ENCODE measurements at places on chromosomes 3 and 15.

DNA sequence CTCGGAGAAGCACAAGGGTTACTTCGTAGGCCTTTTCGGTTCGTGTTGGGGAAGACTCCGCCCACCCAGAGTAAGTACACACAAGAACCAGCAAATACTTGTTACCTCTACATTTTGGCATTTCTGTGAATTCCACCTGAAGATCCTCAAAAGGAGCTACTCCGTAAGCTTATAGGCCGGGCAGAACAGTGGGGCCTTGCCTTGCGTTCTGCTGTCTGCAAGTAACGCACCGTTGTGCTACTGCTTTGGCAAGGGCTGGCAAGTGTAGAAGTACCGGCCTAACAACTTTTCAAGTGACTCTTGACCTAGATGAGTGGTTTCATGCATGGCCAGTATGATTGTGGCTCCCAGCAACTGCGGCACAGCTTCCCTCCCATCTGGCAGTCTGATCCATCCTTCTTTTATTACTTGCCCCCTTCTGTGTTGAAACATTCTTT lies 6.4 kb upstream of the DNAAF4 start:
- H3K36me3 ChIP-seq: no peaks in the 10 kb centered on the region
- H3K4me1 ChIP-seq: no peaks in the 10 kb centered on the region
- no peaks in the 10 kb centered on the region for H3K27me3 ChIP-seq
- no peak overlapping the region for H3K4me3 ChIP-seq

DNA sequence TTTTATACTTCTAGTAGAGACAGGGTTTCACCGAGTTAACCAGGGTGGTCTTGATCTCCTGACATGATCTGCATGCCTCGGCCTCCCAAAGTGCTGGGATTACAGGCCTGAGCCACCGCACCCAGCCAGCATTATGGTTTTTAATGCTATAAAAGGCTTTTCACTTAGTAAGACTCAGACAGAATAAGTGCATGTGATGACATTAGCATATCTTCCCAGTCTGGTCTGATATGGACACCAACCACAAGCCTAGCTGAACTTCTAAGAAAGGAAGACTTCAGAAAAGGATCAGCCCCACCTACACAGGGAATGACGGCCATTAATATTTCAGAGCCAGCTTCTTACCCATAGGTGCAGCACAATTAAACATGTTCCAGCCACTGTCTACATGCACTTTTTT lies 27.0 kb downstream of the GRK7 start:
- DNase-seq: no peak
- no peaks in the 10 kb centered on the region for H3K4me1 ChIP-seq
- H3K27ac ChIP-seq: no peak overlapping the region
- H3K27me3 ChIP-seq: no peaks in the 10 kb centered on the region
- H3K36me3 ChIP-seq: no peaks in the 10 kb centered on the region
- H3K4me3 ChIP-seq: no peak overlapping the region

GRCh38 chr3:82745544-82745943 lies 984.1 kb upstream of the GBE1 start:
- H3K36me3 ChIP-seq: no peaks in the 10 kb centered on the region
- H3K27me3 ChIP-seq: no peaks in the 10 kb centered on the region
- no peaks in the 10 kb centered on the region for H3K4me1 ChIP-seq
- H3K4me3 ChIP-seq: no peak overlapping the region
- no peak for DNase-seq

DNA sequence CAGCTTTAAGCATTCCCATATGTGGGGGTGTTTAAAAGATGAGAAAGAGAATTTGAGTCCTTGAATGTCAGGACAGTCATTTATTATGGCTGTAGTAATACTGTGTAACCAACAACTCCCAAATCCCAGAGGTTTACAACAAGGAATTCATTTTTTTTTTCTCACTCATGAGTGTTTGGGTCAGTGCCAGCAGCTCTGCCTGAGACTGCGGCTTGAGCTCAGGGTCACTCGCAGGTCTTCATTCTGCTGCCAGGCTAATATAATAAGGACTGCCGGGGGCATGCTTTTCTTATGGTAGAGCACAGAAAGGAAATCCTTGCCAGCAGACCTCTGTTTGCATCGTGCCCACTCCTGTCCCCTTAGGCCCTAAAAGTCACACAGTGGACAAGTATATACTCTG lies 277.9 kb upstream of the LMCD1 start:
- no peaks in the 10 kb centered on the region for H3K36me3 ChIP-seq
- no peaks in the 10 kb centered on the region for H3K27me3 ChIP-seq
- peak overlapping the region; percentile 20 for H3K27ac ChIP-seq
- peaks cover 4% of the 10 kb centered on the region for H3K4me1 ChIP-seq
- no peak overlapping the region for H3K4me3 ChIP-seq
- peak; percentile 42 for DNase-seq

- peak; percentile 73 for DNase-seq
- peak overlapping the region; percentile 90 for H3K27ac ChIP-seq
- H3K4me1 ChIP-seq: peaks cover 35% of the 10 kb centered on the region
- H3K27me3 ChIP-seq: no peaks in the 10 kb centered on the region
Measured at GRCh38 chr15:73800662-73801345, 47.7 kb upstream of the INSYN1 start.

DNA sequence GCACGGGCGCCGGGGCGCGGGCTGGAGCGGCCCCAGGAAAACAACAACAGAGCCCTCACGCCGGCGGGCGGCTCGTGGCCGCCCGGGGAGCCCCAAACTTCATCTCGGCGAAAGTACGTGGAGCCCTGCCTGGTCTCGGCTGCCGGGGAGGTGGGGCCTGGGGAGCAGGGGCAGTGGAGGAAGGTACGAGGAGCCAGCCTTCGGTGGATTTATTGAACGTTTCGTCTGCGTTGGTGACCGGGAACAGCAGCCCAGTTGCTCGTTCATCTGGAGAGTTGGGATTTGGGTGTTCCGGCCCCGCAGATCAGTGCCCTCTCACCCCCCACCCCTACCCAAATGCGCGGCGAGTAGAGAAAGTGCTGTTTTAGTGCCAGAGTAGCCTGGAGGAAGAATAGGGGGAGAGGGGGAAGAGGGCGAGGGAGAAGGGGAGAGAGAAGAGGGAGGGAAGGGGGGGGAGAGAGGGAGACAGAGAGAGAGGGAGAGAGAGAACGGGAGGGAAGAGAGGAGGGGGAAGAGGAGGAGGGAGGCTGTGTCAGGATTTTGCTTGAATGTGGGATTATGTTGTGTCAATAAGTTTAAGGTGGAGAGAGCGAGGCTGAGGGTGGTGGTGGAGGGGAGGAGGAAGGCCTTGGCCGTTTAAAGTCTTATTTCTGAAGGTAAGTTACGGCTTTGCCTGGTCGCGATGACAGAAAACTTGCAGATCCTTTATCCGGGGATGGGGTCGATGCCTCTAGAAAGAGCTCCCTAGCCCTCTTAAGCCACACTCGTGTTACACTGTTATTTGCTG lies 970 bp downstream of the BBX start:
- H3K36me3 ChIP-seq: no peaks in the 10 kb centered on the region
- peak; percentile 36 for DNase-seq
- peaks cover 7% of the 10 kb centered on the region for H3K4me1 ChIP-seq
- H3K4me3 ChIP-seq: peak overlapping the region; percentile 68
- no peaks in the 10 kb centered on the region for H3K27me3 ChIP-seq

GRCh38 chr15:30865257-30865656 lies 38.5 kb upstream of the FAN1 start:
- H3K27me3 ChIP-seq: no peaks in the 10 kb centered on the region
- H3K4me1 ChIP-seq: no peaks in the 10 kb centered on the region
- H3K36me3 ChIP-seq: no peaks in the 10 kb centered on the region
- H3K27ac ChIP-seq: no peak overlapping the region
- no peak for DNase-seq
- no peak overlapping the region for H3K4me3 ChIP-seq

GRCh38 chr15:69499521-69500211 lies 47.0 kb downstream of the RPLP1 start:
- no peaks in the 10 kb centered on the region for H3K27me3 ChIP-seq
- DNase-seq: no peak
- H3K36me3 ChIP-seq: no peaks in the 10 kb centered on the region

DNA sequence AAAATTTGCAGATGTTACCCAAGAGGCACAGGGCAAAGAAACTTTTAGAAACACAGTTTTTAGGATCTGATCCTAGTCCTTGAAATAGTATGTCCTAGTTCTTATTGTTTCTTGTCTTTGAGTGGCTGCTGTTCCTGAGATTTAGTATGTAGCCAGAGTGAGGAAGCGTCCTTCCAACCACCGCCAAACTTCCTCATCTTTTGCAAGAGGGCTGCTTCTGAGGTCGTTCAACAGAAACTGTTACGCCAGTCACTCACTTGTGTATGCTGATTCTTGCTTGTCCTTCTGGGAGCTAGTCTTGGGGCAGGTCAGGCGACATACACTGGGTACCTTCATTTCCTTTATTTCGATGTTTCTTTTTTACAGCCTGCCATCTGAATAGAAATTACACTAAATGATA lies 577.3 kb upstream of the ZNF717 start:
- no peaks in the 10 kb centered on the region for H3K36me3 ChIP-seq
- H3K4me1 ChIP-seq: no peaks in the 10 kb centered on the region
- H3K4me3 ChIP-seq: no peak overlapping the region
- no peaks in the 10 kb centered on the region for H3K27me3 ChIP-seq

DNA sequence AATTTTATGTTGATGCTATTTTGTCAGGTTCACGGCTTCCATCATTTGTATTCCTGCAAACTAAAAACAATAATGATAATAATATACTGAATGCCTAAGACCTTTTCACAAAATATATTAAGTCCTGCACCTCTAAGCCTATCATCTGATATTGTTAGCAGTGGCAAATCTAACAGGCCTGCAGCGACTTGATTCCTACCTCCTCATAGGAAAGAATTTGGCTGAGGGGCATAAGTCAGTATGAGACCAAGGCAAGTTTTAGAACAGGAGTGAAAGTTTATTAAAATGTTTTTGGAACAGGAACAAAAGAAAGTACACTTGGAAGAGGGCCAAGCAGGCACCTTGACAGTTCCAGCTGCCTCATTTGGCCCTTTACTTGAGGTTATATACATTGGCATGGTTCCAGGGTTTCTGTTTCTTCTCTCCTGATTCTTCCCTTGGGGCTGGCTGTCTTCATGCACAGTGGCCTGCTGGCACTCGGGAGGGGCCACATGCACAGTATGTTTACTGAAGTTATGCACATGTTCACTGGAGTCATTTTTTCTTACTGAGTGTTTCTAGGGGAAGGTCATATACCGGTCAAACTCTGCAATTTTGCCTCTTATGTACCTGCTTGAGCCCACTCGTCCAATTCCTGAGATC lies 418.1 kb downstream of the EPHA6 start:
- DNase-seq: no peak
- H3K4me1 ChIP-seq: peaks cover 3% of the 10 kb centered on the region
- H3K27ac ChIP-seq: no peak overlapping the region
- no peak overlapping the region for H3K4me3 ChIP-seq
- no peaks in the 10 kb centered on the region for H3K27me3 ChIP-seq

GRCh38 chr3:14631101-14631497 lies 20.5 kb upstream of the CCDC174 start:
- no peaks in the 10 kb centered on the region for H3K36me3 ChIP-seq
- no peak overlapping the region for H3K27ac ChIP-seq
- no peak for DNase-seq
- H3K27me3 ChIP-seq: peaks cover 34% of the 10 kb centered on the region
- H3K4me1 ChIP-seq: no peaks in the 10 kb centered on the region

All from tibial artery (tissue), 4 donors.